Hematopoietic multipotent progenitor cell treated with erythropoietin and hydrocortisone succinate and interleukin-3 and kit ligand, for 17 days (in vitro differentiated cells): ENCODE measurements at places on chromosomes 4 and X.

GRCh38 chr4:41307638-41308037 is 50.9 kb downstream of the UCHL1 start:
- no peak for DNase-seq

DNA sequence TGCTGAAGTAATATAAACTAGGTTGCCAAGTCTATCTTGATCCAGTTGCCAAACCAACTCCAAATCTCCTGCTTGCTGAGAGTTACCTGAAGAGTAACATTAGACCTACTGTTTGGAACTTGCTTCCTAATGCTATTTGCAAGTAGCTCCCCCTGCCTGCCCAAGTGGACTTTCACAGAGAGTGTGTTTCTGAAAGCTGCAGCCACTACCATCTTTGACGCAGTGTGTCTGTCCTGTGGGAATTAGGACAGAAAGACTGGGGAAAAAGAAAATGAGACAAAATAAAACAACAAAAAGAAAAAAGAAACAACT is 195.0 kb upstream of the HS3ST1 start:
- DNase-seq = no peak

GRCh38 chr4:8817096-8817812 is 54.4 kb downstream of the HMX1 start:
- DNase-seq = no peak

GRCh38 chr4:74522251-74522991 is 77.5 kb downstream of the AREG start:
- DNase-seq = no peak

GRCh38 chr4:158538911-158539310 is 17.2 kb downstream of the RXFP1 start:
- no peak for DNase-seq

GRCh38 chr4:186807808-186808629 is 84.4 kb upstream of the FAT1 start:
- DNase-seq = no peak

DNA sequence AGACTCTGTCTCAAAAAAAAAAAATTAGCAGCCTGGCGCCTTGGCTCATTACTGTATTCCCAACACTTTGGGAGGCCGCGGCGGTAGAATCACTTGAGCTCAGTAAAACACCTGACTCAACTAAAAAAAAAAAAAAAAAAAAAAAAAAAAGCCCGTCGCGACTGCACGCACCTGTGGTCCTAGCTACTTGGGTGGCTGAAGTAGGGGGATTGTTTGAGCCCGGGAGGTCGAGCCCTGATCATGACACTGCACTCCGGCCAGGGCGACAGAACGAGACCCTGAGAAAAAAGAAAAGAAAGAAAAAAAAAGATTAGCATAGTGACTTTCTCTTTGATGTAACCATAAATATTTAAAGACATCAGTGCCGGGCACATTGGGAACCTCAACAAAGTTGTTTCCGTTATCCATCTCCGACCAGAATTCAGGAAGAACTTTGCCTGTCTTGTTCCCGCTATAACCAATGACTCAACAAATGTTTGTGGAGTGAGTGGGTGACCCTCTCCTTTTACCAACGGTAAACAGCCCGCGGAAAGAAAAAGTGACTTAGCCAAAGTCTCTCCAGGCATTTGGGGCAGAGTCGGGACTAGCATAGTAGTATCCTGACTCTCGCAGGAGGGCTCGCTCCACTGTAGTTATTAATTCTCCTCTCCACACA is 553 bp upstream of the MED28 start:
- no peak for DNase-seq

GRCh38 chrX:38975368-38975942 is 174.2 kb downstream of the MID1IP1 start:
- DNase-seq = no peak

DNA sequence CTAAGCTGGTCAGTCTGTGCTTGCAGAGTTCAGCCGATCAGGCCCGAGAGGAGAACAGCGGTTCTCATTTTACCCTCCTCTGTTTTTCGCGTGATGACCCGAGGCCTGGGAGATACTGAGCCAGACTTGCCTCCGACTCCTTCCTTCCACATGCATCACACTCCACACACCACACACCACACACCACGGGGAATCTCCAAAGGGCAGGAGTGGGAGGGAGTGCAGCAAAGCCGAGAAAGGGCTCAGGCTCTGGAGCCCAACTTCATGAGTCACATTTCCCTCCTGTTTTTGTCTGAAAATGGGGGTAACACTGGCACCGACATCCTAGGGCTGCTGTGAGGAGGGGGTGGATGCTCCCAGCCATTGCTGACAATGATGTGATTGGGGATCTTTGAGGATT is 38.9 kb downstream of the TKTL1 start:
- no peak for DNase-seq

- no peak for DNase-seq
Measured at GRCh38 chrX:121655276-121655675, 607.9 kb downstream of the GLUD2 start.

DNA sequence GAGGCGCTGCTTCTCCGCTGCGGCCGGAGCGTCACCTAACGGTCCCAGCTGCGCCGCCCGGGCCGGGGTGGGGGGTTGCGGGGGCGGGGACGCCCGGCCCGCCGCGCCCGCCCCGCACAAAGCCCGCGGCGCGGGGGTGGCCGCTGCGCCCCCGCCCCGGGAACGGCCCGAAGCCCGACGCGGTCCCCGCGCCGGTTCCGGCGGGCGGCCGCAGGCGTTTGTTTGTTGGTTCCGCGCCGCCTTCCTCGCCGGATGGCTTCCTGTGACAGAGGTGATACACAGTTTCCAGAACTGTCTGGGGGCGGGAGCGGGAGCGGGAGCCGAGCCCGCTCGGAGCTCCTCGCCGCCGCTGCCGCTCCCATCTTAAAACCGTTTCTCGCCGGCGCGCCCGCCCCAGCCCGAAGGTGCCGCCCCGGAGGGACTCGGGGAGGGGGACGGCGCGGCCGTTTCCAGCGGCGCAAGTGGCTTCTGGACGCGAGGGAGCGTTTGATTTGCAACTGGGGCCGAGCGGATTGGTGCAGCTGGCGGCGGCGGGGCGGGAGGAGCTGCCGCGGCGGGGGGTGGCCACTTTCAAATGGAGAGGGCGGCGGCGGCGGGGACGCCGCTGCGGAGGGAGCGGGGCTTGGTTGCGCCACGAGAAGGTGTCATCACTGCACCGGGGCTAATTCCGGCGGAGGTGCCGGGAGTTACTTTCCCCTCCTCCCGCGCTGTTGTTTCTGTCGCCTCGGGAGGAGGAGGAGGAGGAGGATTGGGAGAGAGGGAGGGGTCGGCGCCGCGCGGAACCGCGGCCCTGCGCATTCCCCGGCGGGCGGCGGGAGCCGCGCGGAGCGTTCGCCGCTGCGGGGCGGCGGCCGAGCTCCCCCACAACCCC is 2.3 kb downstream of the JADE1 start:
- peak; percentile 70 for DNase-seq

- no peak for DNase-seq
Measured at GRCh38 chr4:657338-657833, 16.7 kb downstream of the ATP5ME start.

GRCh38 chrX:119809185-119809666 is 17.8 kb upstream of the RPL39 start:
- DNase-seq = no peak

GRCh38 chr4:26044524-26044923 is 130.5 kb downstream of the SMIM20 start:
- DNase-seq = no peak

DNA sequence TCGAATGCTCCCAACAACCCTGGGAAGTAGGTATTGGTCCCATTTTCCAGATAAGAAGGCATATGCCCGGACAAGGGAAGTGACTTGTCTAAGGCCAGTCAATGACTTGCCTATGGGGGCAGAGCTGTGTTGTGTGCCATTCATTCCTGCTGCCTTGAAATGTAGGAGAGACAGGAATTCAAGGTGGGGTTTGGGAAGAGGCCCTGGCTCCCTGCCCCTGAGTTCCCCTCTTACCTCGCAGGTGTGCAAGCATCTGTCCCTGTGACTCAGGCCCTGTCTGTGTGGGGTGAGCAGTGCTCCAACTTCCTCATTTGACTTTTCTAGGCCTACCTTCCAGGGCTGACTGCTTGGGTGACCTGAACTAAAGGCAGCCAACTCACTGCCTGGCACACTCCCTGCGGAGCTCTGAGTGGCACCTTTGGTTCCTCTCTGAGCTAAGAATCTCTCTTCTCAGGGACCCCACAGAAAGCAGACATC is 5.1 kb downstream of the EFNB1 start:
- DNase-seq = no peak

DNA sequence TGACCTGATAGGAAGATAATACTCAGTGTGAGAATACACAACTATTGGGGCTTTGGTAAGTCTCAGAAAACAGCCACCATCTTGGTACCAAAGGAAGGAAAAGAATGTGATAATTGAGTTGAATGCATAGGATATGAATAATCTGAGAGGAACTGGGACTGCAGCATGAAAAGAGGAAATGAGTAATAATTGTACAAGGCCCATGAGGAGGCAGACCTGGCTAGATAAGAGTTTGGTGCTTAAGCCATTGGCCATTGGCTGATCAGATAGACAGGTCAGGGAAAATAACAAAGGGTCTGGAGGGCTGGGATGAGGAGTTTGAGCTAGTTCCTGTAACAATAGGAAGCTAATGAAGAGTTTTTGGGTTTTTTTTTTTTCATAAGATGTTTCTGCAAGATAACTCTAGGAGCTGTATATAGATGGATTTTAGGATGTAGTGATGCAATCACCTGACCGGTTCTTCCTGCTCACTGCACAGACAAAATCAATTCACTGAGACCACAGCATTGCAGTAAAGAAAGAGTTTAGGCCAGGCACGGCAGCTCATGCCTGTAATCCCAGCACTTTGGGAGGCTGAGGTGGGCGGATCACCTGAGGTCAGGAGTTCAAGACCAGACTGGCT is 5.3 kb upstream of the TRMT2B start:
- no peak for DNase-seq

GRCh38 chrX:129718676-129719075 is 20.1 kb upstream of the XPNPEP2 start:
- DNase-seq = no peak

DNA sequence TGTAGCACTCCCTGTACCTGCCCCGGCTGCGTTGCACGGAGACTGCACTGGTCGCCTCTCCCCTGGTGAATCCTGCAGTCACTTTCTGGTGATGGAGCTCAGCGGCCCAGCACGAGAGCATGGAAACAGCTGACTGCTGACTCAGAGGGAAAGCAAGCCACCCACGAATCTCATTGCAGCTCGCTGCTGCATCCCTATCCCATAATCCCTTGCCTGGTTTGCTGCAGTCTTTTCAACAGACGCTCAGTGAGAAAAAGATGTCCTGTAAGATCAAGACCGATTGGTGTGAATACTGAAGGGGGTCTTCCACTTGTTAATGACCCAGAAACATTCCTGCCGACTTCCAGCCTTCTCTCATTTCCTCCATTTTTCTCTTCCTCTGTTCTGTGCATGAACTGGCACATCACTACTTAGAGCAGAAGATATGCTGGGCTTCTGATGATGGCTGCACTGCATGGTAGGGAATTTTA is 52.9 kb downstream of the TRIM2 start:
- DNase-seq = no peak

GRCh38 chr4:130210864-130211263 is 1114.9 kb downstream of the C4orf33 start:
- no peak for DNase-seq

GRCh38 chr4:154485127-154485773 is 6.3 kb downstream of the DCHS2 start:
- no peak for DNase-seq
